T-helper 22 cell (primary cell): ENCODE measurements at places on chromosomes 16 and 17.

- no peak for DNase-seq
Measured at GRCh38 chr17:48333034-48333530, 96.9 kb downstream of the SKAP1 start.

DNA sequence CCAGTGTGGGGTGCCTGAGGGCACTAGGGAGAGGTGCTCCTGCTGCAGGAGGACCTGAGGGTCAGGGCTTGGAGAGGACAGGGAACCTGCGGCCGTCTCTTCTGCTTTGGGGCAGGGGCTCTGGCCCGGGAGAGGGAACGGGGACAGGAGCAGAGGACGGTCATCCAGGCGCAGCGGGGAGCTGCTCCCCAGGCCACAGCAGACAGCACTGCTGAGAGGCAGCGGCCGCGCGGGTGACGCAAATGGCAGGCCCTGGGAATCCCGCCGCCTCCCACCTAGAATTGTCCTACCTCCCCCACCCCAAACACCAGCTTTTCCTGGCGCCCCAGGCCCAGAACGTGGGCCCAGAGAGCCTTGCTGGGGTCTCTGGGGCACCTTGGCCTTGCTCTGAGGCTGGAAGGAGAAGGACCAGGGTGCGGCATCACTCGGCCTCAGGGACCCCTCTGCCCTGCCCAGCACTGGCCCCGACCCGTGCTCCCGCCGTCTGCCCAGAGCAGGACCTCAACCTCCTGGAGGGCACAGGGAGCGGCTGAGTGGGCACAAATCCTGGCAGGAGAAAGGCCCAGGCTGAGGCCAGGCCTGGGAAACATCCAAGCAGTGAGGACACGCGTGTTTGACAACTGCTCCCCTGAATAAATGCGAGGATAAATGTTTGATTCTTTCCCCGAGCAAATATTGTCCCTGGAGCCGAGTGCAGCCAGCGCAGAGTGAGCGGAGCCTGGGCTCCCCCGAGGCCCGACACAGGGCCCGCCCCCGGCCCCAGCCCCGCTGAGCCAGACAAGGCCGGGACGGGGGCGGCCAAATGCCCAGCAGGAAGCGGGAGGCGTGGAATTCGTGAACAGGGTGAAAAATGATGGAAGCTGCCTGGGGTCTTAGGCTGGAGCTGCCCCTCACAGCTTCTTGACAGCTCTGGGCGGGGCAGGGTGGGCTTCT, 8.5 kb downstream of the SSTR5 start:
- DNase-seq, result no peak

DNA sequence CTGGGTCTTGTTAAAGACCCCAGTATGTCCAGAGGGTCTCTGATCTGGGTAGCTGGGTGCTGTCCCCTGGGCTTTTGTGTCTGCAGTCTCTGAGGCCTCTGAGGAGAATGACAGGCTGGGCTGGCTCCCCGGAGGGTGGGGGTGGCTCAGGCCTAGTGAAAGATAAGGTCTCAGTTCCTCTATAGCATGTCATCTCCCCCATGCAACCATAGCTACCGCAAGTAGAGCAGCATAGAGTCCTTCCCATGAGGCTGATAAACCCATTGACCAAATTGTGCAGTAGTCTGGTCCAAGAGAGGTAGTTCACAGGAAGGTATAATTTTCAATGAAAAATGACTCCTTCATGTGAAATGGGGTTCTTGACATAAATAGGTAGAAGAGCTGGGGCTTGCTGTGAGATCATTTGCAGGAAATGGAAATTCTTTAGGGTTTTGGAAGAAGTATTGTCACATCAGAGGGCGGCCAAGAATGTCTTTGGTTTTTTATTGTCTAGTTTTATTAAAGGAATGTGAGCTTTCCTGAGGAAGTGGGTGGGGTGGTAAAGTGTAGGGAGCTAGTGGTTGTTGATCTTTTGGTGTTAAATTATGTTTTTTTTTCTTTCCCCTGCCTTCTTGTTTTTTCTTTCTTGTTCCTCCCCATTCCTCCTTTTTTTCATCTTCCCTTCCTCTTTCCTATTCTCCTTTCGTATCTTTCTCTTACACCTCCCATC, 21.0 kb downstream of the SLC7A6OS start:
- peak; percentile 36 for DNase-seq

- no peak for DNase-seq
Measured at GRCh38 chr16:66580605-66581209, 1.4 kb downstream of the CMTM2 start.

DNA sequence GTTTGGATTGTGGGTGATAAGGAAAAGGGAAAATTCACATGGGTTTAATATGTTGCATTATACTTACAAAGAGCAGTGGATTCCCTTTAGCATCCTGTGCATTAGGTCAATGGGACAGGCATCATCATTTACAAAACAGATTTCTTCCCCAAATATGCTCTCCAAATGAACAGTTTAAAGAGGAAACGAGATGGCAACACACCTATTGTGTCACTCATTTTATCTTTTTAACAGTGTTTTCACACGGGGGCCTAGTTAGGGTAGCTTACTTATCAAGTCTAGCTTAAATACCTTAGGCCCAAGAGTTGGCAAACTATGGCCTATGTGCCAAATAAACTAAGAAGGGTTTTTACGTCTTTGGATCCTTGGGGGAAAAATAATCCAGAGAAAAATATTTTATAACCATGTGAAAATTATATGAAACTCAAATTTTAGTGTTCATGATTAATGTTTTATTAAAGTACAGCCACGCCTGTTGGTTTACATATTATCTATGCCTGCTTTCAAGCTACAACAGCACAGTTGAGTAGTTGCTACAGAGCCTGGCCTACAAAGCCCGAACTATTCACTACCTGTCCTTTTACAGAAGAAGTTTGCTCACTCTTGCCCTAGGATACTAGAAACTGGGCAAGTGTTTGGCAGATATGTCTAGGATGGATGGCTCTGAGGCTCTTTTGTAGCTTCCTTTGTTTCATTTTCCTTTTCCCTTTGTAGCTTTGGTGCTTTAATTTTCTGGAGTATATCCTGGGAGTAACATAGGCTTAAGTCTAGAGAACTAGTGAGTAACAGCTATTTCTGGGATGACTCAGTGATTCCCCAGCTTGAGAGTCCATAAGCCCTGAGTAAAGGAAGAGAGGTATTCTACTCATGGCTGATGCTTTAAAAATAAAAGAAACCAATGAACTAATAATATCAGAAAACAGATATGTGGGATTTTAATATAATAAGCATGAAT, 12.4 kb downstream of the NUP93 start:
- no peak for DNase-seq

- peak; percentile 19 for DNase-seq
Measured at GRCh38 chr17:51371732-51372151, 111.4 kb downstream of the UTP18 start.

GRCh38 chr17:7191571-7192270, 12.6 kb upstream of the ASGR1 start:
- no peak for DNase-seq

- no peak for DNase-seq
Measured at GRCh38 chr17:74337834-74338500, 11.9 kb downstream of the KIF19 start.
